ENCODE measurements at places on chromosomes 2 and 18.

DNA sequence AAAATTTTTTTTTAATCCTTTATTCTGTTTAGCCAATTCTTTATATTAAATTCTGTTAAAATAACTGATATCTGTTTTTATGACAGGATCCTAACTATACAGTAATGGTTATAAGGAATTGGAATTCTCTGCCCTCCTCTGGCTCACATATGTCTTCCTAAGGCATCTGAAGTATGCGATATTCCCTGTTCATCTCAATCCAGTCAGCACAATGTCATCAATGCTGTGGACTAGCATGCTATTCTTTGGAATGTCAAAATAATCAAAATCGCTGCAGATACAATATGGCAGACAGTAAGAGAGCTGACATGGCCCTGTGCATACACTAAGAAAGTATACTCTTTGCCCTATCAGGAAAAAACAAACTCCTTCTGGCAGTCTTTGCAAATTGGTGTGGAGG, 107.6 kb downstream of the AP1S3 start:
- no peak for DNase-seq

DNA sequence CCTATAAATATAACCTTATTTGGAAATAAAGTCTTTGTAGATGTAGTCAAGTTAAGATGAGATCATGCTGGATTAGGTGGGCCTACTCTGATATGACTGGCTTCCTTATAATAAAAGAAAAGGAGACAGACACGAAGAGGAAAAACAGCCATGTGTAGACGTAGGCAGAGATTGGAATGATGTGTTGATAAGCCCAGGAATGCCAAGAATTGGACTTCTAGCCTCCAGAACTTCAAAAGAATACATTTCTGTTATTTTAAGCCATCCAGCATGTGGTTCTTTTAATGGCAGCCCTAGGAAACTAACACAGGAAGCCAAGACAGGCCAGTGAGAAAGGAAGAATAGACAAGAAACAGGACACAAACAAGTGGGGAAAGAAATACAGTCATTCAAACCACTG, 68.6 kb downstream of the NYAP2 start:
- no peak for DNase-seq

DNA sequence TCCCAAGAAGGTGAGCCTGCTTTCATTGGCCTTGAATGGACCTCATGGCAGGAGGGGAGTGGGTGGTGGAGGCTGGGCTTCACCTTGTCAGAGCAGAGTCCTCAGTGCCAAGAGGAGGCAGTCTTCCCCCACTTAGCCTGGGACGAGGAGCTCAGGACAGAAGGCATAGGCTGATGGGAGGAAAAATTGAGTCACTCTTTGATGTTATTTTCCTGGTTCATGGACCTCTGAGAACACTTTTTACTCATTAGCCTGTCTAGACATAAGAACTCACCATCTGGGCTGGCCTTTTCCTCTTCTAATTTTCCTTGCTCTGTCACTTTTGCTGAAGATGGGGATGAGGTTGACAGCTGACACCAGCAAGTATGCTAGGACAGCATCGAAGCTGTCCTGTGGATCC, 225.7 kb upstream of the TNP1 start:
- no peak for DNase-seq

GRCh38 chr18:47574966-47575365, 323.5 kb upstream of the SKOR2 start:
- DNase-seq, result no peak
